ENCODE measurements at places on chromosomes 3 and 15.

- no peak for DNase-seq
Observed at GRCh38 chr3:196695849-196696226, 16.2 kb downstream of the CEP19 start.

- no peak for DNase-seq
Observed at GRCh38 chr15:74035121-74036017, 40.9 kb downstream of the PML start.

DNA sequence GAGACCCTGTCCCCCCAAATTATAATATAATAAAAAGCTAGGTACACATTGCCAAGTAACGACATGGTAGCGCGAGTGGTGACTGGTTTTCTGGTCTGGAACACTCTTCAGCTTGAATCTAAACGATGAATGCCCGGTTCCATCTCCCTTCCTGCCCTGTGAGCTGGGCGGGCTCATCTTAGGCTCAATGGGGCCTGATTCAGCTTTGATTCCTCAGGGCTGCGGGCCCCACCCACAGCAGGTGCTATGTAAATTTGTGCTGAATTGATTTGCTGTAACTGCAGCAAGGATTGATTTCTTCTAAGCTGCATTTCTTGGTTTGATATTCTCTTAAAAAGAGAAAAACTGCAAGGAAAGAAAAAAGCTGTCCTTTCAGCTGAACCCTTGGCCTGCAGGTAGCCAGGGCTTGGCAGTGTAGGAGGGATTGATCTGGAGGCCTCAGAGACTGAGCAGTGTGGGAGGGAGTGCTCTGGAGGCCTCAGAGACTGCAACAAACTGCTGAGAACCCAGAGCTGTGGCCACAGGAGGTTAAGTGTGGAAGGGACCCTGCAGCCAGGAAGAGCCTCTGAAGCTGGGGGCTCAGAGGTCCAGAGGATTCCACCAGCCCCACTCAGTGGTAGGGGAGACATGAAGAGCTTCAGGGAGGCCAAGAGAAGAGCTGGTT lies 231.6 kb downstream of the XXYLT1 start:
- no peak for DNase-seq

DNA sequence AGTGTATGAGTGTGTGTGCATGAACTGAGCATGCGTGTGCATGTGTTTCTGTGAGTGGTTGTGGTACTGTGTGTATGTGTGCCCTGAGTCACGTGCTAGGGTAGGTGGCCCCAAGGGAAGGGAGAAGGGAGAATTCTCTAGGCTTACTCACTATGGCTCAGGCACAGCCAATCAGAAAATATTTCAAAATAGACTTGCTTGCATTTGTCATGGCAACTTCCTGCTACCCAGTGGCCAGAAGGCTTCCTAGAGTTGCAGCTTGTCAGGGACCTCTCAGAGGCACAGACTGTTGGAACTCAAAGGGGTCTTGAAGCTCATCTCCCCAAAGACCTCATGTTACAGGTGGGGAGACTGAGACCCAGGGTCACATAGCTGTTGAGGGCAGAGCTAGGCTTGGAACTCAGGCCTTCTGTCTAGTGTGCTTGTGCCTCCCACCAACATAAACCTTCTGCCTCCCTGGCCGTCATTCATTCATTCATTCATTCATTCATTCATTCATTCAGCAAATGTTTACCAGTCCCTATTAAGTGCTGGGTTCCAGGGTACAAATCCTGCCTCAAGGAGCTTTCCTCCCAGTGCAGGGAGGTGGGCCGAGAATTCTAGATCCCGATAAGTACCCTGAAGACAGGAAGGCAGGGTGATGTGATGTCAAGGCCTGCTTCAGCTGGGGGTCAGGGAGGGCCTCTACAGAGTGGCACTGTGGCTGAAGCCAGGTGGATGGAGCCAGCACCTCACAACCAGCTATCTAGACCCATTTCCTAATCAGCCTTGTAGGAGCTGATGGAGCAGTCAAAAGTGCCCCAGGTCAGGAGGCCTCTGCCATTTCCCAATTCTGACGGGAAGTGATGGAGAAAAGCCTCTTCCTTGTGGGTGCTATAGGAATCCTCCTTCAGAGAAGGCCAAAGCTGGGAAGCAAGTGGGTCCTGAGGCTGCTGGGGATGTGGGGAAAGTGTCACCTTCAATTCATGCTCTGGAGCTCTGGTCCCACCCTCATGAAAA lies 10.9 kb upstream of the RFT1 start:
- no peak for DNase-seq

- DNase-seq = no peak
Observed at GRCh38 chr15:98763179-98763578, 114.8 kb downstream of the IGF1R start.

GRCh38 chr3:196772897-196773296 lies 33.2 kb downstream of the PAK2 start:
- no peak for DNase-seq

DNA sequence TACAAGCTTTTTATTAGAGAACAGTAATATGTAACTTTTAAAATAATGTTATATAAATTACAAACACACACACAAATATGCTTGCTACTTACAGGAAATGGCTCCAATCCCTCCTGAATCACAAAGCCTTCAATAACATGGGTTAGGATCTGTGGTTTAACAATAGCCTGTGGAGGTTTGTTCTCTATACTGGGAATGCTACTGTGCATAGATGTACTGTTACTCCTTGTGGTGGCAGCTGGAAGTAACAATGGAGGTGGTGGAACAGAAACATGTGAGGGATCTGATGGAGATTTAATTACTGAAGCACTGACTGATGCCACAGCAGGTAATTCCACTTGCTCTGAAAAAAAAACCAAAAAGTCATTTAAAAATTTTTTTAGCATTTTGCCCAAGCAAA lies 64.4 kb downstream of the PHC3 start:
- DNase-seq = no peak

- DNase-seq = no peak
Observed at GRCh38 chr3:183212096-183212495, 41.0 kb upstream of the B3GNT5 start.

DNA sequence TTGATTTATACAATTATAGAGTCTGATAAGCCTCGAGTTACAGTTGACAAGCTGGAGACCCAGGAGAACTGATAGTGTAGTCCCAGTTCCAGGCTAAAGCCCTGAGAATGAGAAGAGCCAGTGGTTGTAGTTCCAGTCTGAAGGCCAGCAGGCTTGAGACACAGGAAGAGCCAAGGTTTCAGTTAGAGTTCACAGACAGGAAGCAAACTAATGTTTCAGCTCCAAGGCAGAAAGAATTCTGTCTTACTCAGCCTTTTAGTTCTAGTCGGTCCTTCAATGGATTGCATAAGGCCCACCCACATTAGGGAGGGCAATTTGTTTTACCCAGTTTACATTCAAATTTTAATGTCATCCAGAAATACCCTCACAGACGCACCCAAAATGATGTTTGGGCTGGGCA lies 102.7 kb downstream of the CDIN1 start:
- no peak for DNase-seq

DNA sequence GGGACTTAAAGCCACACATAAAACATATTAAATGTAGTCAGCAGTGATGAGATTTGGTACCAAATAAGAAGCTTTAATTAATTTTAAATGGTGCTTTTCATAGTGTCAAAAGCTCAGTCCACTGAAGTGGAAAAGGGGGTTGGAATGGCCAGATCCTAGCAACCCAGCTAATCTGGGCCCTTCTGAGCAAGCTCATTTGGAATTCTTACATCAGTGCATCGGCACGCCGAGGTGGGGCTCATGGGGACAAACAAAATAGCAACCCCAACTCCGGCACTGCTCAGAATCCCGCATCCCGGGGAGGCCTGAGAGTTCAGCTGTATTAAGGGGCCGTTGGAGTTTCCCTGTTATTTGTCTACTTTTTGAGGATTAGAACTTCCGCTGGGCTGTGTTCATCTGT lies 526.4 kb downstream of the SOX2 start:
- DNase-seq = no peak

DNA sequence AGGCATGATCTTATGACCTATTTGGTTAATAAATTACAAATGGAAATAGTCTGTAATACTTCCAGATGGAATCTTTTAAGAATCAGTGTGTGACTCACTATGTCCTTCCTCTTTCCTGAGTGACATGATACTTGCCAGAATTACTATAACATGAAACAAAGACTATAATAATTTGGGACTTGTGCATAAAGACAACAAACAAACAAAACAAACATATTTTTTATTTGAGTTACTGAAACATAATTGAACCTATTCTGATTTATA lies 1268.1 kb downstream of the OTOL1 start:
- DNase-seq = no peak

GRCh38 chr3:34394978-34395748 lies 596.7 kb downstream of the PDCD6IP start:
- no peak for DNase-seq

DNA sequence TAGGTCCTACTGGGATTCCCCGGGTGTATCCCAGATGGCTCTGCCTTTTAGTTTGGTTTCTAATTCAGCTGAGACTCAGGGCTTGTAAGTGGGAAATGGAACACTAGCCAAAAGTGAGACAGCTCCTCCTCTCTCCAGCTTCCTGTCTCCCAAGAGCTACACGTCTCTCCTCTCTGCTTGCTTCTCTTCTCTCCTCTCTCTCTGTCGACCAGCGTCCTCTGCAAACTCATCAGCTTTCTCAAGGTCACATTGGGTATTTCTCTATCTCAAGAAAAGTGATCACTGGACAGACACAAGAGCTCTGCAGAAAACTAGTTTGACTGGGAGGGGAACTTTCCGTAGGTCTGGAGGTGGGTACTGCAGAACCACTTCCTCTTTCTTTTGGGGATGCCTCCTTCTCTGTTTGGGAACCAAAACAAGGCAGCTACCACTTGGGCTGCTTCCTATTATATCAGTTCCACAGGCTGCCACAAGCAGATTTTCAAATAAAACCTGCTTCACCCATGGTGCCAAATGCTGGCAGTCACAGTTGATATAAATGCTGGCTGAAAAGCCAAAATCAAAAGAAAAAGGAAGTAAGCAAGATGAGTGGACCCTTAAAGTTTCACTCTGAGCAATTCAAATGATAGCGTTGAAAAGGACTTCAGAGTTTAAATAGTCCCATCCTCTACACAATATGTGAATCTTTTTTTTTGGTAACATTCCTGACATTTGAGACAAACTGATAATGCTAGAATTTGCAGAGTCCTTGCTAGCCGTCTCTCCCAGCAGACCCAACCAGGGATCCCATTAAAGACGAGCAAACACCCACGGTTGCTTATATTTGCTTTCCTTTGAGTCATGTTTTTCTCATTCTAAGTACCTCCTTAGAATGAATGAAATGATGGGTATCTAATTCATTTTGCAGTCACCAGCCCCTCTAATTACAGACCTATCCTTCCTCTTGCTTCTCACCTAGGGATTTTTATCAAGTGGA lies 7.2 kb upstream of the DYNC1LI1 start:
- no peak for DNase-seq

DNA sequence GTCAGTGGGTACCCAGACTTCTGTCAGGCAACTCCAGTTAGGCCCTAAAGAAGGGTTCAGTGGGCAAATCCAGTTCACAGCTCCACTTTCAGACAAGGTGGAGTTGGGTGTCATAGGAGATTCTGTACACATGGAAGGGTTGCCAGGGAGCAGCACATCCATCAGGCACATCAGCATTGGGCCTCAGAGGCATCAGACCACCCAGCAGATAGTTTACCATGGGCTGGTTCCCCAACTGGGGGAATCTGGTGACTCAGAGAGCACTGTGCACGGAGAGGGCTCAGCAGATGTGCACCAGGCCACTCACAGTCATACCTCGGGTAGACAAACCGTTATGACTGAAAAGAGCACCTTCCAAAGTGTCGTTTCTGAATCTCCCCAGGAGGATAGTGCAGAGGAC lies 27.2 kb downstream of the SYNM start:
- no peak for DNase-seq

DNA sequence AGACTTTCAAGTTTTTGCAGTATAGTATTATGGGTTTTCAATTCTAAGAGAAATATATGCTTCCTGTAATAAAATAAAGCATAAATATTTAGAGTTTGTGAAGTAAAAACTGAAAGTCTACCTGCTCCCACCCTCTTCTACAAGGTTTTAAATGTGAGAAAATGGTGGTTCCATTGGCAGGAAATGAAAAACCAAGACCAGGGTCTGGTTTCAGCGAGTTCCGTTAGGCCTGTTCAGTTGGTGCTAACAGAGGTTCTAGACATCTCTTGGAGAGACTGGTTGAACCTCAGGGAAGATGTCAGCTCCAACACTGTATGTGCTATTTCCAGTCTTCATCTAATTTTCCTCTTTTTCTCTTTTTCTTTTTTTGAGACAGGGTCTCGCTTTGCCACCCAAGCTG lies 11.8 kb upstream of the MYO1E start:
- DNase-seq = no peak

GRCh38 chr15:68450192-68450591 lies 18.2 kb upstream of the ITGA11 start:
- no peak for DNase-seq

GRCh38 chr3:104323226-104323625 lies 1043.5 kb upstream of the ALCAM start:
- no peak for DNase-seq

- no peak for DNase-seq
Observed at GRCh38 chr3:178385280-178385952, 150.8 kb upstream of the KCNMB2 start.

- no peak for DNase-seq
Observed at GRCh38 chr15:99137111-99137546, 32.2 kb downstream of the SYNM start.

DNA sequence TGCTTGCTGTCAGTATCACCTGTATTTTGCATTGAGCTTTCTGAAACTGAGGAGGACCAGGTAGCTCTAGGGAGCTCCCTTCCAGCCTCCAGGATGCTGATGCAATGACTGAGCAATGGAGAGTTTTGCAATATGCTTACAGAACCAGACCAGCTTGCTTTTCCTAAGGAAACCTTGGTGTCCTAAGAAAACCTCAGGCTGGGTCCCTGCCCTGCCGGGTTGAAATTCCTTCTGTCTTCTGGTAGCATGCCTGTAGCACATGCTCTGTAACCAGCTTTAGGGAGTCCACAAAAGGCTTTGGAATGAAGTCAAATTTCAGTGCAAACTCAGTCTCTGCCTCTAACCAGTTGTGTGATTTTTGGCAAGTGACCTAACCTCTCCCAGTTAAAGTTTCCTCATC lies 65.8 kb upstream of the GSK3B start:
- no peak for DNase-seq

- no peak for DNase-seq
Observed at GRCh38 chr3:9206287-9206686, 43.2 kb downstream of the SRGAP3 start.

GRCh38 chr15:100781961-100782530 lies 97.6 kb upstream of the ALDH1A3 start:
- DNase-seq = no peak

- DNase-seq = no peak
Observed at GRCh38 chr3:194304186-194304917, 46.8 kb downstream of the CPN2 start.

DNA sequence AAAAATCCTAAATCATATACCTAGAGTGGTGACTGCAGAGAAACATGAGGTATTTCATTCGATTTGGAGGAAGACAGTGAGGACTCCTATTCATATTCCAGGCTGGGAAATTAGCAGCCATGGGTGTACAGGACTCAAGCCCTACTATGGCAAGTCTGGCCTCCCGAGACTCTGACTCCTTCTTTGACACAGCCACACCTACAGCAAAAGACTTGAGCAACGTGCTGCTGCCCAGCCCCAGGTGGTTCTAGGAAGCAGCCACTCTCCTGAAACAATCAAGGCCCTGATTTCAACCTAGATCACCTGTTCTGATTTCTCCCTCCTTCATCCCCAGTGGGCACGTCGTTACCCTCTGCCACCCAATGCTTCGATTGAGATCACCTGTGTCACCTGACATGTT lies 84.0 kb upstream of the ATP11B start:
- DNase-seq = no peak

- no peak for DNase-seq
Observed at GRCh38 chr15:37783290-37783689, 151.2 kb upstream of the TMCO5A start.

Measured in stimulated activated CD4-positive, alpha-beta T cell treated with anti-CD3 and anti-CD28 coated beads, Interleukin-15, amount 100 ng/mL, for 1 hour (primary cell).